Stimulated activated CD4-positive, alpha-beta T cell treated with anti-CD3 and anti-CD28 coated beads, Interleukin-1b, Interleukin-23, amount 100 ng/mL, for 24 hours (primary cell): ENCODE measurements at places on chromosomes 4 and X.

- no peak for DNase-seq
Observed at GRCh38 chrX:39811376-39811775, 286.4 kb downstream of the BCOR start.

- no peak for DNase-seq
Observed at GRCh38 chr4:140955641-140956040, 177.6 kb downstream of the RNF150 start.

DNA sequence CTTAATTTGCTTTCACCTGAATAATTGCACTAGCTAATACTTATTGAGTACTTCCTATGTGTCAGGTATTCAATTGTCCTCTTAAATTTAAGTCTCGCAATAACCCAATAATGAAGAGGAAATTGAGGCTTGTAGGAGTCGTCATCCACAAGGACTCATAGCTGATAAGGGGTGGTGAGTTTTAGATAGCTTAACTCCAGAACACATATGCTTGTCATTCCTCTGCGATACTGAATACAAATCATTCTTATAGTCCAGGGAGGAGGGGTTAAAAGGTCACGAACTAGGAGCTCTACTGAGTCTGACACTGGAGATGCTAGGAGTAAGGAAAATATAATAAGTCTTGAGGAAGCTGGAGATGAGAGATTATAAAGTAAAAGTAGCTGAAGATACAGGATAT, 1.4 kb upstream of the PACRGL start:
- no peak for DNase-seq

- no peak for DNase-seq
Observed at GRCh38 chr4:99447079-99447478, 11.9 kb upstream of the ADH7 start.

DNA sequence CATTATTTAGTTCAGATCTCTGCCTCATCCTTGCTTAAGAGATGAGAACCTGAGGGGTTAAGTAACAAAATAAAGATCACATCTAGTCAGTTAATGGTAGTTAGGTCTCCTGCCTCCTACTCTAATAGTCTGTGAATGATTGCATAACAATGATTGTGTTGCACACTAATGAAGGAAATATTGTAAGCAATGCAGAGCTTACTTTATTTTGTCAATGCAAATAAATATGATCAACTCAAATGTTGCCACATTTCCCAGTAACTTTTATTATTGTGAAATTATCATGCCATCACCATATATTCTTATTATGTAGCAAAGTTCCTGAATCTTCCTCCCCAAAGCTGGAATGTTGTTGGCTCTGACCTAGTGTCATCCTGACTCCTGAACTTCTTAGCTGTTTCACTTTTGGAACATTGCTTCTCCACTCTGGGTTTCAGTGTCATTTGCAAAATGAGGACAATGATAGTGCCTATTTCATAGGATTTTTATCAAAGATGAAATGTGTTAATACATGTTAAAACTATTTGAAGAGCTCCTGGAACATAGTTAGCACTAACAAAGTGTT, 17.0 kb upstream of the GABRA4 start:
- DNase-seq = no peak

DNA sequence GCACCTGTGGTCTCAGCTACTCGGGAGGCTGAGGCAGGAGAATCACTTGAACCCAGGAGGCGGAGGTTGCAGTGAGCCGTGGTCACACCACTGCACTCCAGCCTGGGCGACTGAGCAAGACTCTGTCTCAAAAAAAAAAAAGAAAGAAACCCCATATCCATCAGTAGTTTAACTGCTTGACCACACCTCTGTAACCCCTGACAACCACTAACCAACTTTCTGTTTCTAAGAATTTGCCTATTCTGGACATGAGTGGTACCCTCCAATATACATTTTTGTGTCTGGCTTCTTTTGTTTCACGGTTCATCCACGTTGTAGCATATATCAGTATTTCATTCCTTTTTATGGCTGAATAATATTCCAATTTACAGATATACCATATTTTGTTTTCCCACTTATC, 9.1 kb downstream of the PPAT start:
- no peak for DNase-seq

DNA sequence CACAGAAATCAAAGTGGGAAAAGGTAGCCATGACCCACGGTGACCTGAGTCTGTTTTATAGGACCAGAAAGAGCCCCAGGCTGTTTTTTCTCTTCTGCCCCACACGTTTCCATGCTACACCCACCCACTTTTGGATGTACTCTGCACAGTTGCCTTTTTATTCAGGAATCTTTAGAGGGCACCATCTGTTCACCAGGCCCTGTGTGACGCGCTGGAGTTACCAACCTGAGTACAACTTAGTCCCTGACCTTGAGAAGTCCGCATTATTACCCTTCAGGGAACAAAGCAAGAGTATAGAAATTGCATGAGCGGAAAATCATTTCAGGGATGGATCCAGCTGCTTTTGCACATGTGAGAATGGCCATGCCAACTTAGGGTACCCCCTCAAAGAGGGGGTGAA, 207.8 kb upstream of the GATB start:
- no peak for DNase-seq

- no peak for DNase-seq
Observed at GRCh38 chr4:100168521-100168920, 21.7 kb downstream of the DDIT4L start.

- DNase-seq = no peak
Observed at GRCh38 chr4:159238631-159239030, 135.8 kb downstream of the RAPGEF2 start.

GRCh38 chrX:18995221-18995620, 11.3 kb upstream of the PHKA2 start:
- DNase-seq = no peak

DNA sequence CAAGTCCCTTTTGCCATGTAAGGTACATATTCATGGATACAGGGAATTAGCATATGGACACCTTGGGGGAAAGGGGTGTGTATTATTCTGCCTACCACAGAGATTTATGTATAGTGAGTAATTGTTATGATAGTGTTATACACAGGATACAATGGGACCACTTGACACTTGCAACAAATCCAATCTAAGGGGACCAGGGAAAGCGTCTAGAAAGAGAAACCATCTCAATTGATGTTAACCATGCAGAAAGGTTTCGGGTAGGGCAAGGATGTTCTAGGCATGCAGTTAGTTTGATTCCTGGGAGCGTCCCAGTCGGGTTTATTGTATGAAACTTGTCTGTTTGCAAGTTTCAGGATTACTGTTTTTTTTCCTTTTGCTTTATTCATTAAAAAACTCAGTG, 34.2 kb downstream of the MMRN1 start:
- DNase-seq = no peak

GRCh38 chr4:179563741-179564140, 2121.5 kb upstream of the AGA start:
- DNase-seq = no peak

GRCh38 chr4:6548201-6548881, 26.6 kb upstream of the MAN2B2 start:
- DNase-seq = no peak

GRCh38 chr4:110073053-110073845, 125.2 kb downstream of the ELOVL6 start:
- no peak for DNase-seq

DNA sequence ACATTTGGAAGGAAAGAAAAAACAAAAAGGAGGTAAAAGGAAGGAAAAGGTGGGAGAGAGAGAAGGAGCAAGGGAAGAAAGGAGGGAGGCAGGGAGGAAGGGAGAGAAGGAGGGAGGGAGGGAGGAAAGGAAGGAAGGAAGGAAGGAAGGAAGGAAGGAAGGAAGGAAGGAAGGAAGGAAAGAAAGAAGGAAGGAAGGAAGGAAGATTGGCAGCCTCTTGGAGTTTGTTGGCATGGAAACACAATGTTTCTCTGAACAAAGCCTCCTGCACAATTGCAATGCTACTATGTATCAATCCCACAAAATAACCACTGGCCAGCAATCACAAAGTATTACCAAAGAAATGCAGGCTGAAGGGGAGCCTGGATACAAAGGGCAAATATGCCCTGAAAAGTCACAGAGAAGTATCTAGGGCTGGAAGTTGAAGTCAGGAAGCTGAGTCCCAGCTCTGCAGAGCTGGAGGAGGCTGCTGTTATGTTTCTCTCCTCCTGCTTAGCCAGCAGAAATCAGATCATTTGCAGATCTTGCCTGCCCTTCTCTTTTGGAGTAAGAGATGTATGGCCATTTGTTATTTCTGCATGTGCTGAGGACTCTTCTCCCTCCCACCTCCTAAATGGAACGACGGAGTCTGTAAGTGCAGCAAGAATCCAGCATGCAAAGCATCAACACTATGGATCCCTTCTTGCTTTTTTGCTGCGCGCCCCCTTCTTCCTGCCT, 195.9 kb upstream of the LDB2 start:
- DNase-seq = no peak

DNA sequence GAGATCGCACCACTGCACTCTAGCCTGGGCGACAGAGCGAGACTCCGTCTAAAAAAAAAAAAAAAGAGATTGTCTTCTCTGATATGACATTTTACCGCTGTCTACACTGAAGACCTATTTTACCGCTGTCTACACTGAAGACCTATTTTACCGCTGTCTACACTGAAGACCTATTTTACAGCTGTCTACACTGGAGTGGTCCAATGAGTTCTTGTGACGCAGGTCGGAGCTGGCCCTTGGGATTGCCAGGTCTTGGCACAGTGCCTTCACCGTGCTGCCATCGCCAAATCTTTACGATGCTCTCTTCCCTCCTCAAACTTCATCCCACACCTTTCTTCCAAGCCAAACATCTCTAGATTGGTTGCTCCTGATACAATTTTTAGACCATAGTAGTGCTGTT, 183.1 kb upstream of the FAT1 start:
- DNase-seq = no peak

DNA sequence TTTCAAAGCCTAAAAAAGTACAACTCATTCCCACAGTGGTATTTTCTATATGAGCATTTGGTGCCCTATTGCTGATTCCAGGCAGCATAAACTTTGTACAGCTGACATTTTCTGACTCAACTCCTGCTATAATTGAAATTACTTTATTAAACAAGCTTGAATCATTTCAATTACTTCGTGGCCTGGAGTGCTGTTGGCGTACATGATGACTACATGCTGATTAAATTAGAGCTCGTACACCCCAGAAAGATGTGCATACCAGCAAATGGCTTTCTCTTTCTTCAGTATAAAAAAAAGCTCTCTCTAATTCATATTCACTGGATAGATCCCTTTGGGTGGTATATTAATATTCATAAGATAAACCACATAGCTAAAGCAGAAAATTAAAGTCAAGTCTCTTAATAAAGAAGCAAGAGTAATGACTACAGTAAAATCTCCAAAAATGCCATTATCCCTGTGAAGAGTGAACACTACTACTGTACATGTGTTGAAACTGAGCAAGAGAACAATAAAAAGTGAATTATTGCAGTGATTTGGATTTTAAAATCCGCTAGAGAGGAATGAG, 245.0 kb upstream of the IGFBP7 start:
- no peak for DNase-seq

GRCh38 chr4:153346031-153346430, 1.5 kb downstream of the MND1 start:
- DNase-seq = no peak

- DNase-seq = no peak
Observed at GRCh38 chr4:169675825-169676224, 55.4 kb downstream of the CLCN3 start.

DNA sequence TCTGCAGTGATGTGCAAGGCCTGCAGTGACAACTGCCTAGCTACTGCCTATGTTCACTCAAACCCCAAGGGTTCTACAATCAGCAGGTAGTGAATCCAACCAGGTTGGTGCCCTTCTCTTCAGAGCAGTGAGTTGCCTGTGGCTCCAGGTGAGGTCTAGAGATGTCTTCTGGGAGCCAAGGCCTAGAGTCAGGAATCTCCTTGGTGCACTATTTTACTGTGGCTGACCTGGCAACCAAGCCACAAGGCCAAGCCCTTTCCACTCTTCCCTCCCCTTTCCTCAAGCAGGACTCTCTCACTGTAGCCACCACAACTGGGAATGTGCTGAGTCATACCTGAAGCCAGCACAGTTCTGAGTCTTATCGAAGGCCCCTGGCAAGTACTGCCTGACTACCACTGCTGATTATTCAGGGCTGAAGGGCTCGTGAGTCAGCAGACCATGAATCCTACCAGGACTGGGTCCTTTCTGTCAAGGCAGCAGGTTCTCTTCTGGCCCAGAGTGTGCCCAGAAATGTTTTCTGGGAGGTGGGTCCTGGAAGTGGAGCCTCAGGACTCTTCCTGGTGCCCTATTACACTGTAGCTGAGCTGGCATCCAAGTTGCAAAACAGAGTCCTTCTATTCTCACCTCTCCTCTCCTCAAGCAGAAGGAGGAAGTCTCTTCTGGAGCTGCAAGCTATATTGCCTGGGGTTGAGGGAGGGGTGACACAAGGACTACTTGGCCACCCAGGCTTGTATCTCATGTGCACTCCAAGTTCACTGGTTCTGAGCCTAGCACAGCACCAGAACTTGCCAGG, 111.6 kb downstream of the BTC start:
- DNase-seq = no peak

- DNase-seq = no peak
Observed at GRCh38 chrX:131985526-131986049, 37.5 kb upstream of the STK26 start.

DNA sequence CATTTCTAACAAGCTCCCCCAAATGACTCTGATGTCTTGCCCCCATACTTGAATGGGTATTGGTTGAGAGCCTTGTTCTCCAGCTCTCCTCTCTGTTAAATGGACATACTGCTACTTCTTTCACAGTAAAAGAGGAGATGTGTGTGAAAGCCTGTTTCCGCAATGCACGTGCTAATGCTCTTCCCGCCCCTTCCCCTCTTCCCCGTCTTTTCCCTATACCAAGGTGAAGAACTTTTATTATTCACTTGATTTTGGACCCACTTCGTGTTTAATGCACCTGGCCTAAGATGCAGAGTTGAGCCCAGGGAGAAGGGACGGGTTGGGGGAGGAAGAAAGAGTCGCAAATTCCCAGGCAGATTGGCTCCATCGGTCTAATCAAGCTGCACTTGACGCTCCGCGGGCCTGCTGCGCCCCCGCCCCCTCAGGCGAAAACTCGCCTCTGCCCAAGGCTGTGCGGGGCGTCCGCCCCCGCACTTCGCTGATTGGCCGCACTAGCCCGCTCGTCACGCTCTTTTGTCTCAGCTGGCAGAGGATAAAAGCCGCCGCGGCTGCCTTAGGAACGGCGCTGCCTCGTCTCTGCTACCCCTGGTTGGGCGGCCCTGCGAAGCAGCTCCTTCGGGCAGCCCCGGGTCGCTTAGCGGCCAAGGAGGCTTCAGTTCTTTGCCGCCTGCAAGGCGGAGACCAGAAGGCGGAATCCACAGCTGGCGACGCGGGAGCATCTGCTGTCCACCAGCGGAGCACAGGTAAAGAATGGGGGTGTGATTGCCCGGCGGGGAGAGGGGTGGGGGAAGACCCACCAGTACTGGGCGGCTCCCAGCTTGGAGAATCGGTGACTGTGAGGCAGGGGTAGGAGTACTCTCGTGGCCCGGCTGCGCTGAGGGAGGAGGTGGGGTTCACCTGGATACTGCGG, at the start of gene ZCCHC12:
ZCCHC12 (plus strand) TSS at position 562 of the 910 bp plus-strand sequence. CDS start 1,421 bp downstream, outside the sequence.
- DNase-seq = no peak

- no peak for DNase-seq
Observed at GRCh38 chr4:73383452-73383851, 20.6 kb upstream of the ALB start.
